ENCODE measurements at places on chromosomes 12 and 14.

GRCh38 chr12:80226576-80226975 lies 127.2 kb downstream of the OTOGL start:
- DNase-seq: no peak

GRCh38 chr12:114767084-114767760 lies 83.2 kb upstream of the TBX3 start:
- DNase-seq: no peak

GRCh38 chr14:103707329-103708263 lies 7.7 kb downstream of the XRCC3 start:
- no peak for DNase-seq

DNA sequence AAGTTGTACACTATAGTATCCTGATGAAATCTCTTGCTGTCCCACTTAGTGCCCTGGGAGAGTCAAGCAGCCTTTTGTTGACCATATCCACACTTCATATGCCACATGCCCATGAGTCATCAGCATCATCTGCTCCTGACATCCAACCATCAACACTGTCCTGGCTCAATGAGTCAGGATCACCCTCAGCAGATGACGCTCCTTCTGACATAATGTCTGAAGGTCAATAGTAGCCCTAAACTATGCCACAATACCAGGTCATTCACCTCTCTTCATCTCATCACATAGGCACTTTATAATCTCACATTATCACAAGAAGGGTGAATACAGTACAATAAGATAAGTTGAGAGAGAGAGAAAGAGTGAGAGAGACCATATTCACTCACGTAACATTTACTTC lies 369.0 kb upstream of the FAR2 start:
- no peak for DNase-seq

- no peak for DNase-seq
These were observed 9.6 kb downstream of the APOBEC1 start for GRCh38 chr12:7656121-7656520.

DNA sequence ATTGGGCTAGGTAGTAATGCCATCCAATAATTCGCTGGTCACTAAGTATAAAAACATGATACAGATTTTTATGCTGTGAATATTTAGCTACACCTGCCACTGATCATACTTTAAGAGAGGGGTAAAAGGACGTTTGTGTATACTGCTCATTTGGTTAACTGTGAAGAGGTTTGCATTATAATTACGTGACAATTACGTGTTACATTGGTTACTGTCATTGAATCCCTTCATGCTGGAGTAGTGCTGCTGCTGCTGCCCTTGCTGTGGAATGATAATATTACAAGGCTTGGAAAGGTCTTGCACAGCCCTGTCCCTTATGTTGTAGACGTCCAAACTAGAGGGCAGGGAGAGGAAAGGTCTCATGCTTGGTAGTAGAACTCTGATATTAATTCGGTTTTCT lies 312.2 kb upstream of the ATP2B1 start:
- no peak for DNase-seq

DNA sequence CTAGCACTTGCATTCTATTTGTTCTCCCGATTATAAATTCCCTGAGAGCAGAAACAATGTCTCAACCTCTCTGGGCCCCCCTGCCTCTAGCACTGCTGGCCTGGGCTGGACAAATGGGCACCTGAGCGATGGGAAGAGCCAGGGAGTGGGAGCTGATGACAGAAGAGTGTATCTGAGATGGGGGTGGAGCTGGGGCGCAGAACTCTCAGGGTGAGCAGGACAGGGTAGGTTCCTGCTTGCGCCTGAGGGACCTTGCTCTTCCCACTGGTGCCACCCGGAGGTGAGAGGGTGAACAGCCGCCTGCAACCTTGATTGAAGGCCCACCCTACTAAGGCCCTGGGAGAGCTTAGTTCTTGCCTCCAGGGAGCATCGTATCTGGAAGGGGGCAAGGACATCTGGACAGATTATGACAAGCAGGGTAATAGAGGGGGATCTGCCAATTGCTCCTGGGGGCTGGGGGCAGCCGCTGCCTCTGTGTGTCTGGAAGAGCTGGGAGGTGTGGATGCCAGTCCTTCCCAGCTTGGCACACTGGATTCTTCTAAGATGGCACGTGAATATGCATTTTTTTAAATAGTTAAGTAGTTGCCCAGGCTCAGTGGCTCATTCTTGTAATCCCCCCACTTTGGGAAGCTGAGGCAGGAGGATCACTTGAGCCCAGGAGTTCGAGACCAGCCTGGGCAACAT lies 43.0 kb upstream of the TSPAN9 start:
- no peak for DNase-seq

DNA sequence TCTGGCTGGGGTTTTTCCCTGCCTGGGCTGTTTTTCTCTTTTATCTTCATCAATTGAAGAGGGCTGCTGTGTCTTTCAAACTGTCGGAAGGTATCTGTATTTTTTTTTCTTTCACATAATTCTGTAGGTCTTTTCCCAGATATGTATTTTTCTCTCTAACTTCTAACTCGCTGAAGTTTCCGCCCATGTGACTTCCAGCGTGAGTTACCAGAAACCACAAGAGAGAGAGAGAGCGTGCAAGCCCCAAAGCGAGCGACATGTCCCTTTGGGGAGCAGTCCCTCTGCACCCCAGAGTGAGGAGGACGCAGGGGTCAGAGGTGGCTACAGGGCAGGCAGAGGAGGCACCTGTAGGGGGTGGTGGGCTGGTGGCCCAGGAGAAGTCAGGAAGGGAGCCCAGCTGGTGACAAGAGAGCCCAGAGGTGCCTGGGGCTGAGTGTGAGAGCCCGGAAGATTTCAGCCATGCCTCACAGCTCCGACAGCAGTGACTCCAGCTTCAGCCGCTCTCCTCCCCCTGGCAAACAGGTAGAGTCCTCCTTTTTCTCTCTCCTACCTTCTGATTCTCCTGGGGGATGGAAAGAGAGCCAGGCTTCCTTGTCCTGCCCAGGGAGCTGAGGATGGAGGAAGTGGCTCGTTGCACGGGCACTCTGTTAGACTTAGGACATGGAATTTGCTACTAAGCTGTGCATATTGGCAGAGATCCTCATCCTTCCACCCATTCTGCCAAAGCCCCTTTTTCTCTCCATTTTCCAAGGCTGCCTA lies at the start of gene BATF:
Gene BATF (plus strand): TSS at position 246 of the 759 bp plus-strand sequence. CDS start 214 bp downstream, at position 460.
- DNase-seq: no peak

- DNase-seq: no peak
These were observed 23.3 kb downstream of the CHGA start for GRCh38 chr14:92945959-92946846.

DNA sequence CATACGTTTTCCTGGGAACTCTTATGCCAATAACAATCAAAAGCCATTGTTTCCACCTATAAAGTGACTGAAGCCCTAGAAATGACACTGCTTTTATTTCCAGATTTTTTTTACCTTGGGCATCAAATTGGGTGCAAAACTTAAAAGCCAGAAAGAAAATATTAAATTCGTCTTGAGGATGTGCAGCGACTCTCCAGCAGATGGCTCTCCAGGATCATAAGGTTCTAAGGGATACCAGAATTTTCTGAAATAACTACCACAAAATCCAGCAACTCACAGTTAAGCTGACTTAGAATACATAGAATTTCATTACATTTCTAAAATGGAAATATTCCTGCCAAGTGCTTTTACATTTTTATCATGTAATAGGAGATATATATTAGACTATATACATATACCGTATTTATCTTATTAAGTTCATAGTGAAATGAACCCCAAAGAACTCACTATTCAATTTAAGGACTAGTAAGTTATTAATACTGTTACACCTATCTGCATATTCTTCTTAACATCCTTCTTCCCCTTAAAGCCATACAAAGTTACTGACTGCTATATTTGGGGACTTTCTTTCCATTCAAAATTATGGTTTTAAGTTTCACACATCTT lies 44.0 kb downstream of the ARMH4 start:
- DNase-seq: peak; percentile 19

DNA sequence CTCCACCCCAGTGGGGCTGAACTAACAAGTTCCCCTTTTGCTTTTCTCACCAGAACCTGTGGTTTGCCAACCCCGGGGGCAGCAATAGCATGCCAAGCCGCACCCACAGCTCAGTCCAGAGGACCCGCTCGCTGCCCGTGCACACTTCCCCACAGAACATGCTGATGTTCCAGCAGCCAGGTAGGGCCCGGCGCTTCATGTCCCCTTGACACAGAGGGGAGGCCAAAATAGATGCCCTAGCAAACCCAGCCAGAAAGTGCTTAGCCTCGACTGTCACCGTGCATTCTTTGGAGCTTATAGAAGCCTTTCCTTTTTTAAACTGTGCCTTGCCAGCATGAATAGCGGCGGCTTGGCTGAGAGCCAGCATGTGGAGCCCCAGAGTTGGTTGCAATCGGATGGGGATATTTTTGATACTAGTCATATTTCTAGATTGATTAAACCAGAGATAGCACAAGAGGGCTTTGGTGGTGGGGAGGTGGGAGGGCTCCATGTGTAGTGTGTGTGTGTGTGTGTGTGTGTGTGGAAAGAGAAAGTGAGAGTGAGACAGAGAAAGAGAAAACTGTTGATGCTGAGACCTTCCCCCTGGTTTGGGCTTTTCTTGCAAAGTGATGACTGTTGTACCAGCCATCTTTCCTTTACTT lies 126.1 kb downstream of the GCH1 start:
- no peak for DNase-seq

DNA sequence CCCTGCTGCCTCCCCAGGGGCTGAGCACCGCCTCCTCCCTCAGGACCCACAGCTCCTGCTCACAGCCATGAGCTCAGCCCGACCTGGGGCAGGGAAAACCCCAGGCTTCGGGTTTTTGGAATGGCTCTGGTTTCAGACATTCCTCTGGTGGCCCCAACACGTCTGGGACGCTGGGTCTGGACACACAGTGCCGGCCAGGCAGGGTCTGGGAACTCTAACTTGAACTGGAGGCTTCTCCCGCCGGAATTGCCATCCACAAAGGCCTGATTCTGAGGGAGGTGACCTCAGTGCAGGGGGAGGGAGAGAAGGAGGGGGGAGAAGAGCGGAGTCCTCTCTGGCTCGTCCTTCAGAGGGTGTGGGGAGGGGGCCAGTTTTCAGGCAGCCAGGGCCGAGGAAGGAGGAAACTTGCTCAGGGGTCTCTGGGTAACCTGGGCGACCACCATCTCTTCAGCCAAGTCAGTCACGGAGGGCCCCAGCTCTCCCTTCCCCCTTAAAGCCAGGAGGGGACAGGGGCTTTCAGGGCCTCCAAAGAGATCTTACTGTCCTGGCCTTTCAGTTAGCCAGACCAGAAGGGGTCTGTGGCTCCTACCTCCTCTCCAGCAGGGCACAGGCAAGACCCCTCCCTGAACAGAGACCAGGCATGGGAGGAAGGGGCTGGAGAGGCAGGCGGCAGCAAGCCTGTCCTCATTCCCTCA lies 19.4 kb downstream of the NCKAP5L start:
- no peak for DNase-seq

DNA sequence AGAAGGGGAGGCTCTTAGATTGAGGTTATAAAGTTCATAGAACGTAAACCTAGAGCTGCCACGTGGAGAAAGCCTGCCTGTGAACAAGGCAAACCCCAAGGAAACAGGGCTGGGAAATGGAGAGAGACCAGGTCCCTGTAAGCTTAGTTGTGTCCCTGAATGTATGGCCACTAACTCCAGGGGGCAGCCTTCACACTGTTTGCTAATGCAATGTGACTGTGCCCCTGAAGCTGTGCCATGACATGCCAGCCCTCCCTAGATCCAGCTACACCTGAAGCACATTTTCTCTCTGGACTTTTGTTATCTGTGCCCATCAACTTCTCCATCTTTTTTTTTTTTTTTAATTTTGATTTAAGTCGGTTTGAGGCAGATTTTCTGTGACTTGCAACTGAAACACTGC lies 60.6 kb upstream of the TMCC3 start:
- DNase-seq: no peak

GRCh38 chr12:15334225-15334624 lies 11.9 kb downstream of the PTPRO start:
- DNase-seq: no peak

- DNase-seq: no peak
These were observed 111.0 kb downstream of the MNAT1 start for GRCh38 chr14:60845523-60845922.

GRCh38 chr14:95464103-95464502 lies 52.3 kb downstream of the SYNE3 start:
- DNase-seq: no peak

DNA sequence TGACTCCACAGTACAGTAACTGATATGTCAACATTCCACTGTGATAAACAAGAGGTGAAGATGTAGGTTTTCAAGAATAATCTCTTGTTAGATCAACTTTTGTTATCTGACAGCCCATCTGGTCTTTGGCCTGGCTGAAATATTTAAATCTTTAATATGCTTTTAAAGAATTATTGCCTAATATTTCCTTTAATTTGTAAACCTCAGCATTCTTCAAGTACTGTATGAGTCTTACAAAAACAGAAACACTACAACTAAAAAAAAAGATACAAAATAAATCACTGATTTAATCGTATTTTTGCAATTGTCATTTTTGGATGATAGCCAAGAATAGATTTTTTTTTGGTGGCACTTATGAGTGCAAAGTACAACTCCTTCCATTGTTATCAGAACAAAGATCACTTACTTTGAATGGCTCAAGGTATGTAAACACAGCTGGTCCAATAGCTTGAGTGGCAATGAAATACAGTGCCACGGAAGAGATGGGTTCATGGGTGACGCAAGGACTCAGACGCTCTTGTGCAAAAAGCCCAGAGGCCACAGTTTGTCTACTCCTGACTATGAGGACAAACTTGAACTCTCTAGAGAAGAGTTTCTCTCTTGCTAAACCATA lies 109.5 kb downstream of the PAX9 start:
- DNase-seq: no peak

- DNase-seq: no peak
These were observed 680.2 kb downstream of the VRK1 start for GRCh38 chr14:97477353-97477752.

- no peak for DNase-seq
These were observed 45.5 kb upstream of the FZD10 start for GRCh38 chr12:130116791-130117190.

DNA sequence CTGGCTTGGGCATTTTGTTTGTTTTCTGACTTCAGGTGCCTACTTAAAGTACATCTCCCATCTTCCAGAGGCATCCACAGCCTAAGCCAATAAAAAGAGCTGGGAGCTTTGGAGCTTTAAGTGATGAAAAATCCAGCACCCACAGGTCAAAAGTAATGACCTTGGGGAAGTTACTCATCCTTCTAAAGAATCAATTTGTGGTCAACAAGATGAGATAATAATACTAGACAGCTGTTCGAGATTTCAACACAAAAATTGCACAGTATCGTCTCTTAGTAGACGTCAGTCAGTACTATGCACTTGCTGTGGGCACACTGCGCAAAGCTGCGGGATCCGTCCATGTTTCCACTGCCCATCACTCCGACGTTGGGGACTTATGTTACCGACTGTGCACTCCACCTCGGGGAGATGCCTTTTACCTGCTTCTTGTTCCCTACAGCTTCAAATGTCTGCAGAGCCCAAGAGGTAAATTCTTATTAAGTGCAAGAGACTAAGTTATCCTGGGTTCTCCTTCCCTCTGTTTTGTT lies 1.3 kb downstream of the ST8SIA1 start:
- no peak for DNase-seq

- no peak for DNase-seq
These were observed 40.1 kb upstream of the MMP17 start for GRCh38 chr12:131788070-131788469.

GRCh38 chr12:39048395-39048794 lies 143.0 kb upstream of the CPNE8 start:
- DNase-seq: no peak
